Right renal pelvis (tissue), 4 donors: ENCODE measurements at places on chromosomes 13 and 19.

GRCh38 chr13:30792285-30793000 is 57.1 kb downstream of the ALOX5AP start:
- DNase-seq: no peak

DNA sequence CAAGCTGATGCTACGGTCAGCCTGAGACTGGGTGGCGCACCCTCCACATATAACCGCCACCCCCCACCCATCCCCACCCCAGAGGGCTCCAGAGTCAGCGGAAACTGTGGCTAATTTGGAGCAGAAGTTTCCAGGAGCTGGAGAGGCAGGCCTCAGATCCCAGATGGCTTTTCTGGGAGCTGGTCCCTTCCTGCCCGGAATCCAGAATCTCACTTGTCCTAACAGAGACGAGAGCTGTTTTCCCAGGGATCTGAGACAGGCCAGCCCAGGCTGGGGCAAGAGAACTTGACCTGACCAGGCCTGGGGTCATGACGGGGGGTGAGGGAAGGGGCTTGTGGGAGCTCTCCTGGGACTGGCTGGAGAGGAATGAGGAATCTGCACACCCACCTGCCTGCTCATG is 6.5 kb downstream of the EPHX3 start:
- no peak for DNase-seq

DNA sequence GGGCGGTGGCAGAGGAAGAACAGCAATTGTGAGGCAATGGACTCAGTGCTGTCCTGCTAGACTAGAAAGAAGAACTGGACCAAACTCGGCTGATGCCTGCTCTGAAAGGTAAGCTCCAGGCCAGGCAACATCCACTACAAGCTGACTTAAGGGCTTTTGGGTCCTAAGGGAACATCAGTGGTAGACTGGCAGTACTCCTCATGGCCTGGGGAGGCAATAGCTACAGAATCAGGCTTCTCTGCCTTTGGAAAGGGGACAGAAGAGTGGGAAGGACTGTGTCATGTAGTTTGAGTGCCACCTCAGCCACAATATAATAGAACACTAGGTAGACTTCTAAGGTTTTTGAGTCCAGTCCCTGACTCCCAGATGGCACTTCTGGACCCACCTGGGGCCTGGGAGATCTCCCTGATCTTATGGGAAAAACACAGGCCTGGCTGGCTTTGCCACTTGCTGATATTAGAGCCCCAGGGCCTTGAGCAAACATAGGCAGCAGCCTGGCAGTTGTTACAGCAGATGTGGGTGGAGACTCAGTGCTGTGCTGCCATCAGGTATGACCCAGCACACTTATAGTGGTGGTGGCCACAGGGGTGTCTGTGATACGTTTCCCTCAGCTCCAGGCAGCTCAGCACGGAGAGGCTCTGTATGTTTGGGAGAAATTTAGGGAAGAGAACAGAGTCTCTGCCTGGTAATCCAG is 9.2 kb upstream of the CLC start:
- no peak for DNase-seq

DNA sequence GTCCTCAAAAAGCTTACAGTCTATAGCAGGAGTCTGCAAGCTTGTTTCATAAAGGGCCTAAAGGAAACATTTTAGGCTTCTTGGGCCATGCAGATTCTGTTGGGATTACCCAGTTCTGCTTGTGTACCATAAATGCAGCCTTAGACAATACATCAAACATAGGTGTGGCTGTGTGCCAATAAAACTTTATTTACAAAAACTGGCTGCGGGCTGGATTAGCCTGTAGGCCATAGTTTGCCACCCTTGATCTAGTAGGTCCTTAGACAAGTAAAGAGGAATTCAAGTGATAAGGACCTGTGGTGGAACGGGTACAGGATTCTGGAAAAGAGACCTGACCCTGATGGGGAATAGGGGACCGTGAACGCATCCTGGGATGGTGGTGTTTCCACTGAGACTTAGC is 51.9 kb downstream of the ESD start:
- DNase-seq: no peak

DNA sequence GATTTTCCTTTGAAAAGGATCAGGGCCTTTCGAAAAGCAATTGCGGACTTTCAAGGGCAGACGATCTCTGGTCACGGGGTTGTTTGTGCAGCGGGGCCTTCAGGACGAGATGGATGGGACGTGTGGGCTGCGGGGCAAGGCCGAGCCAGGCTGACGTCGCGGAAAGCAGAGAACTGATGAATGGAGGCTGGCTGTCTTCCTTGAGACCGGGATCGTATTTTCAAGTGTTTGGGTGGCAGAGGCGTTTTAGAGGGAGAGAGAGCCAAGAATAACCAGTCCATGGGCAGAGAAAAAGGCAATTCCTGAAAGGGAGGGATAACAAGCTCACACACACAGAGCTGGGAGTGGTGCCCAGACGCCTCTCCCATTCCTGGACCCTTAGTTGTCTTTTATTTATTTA is 138.9 kb upstream of the USP29 start:
- no peak for DNase-seq

DNA sequence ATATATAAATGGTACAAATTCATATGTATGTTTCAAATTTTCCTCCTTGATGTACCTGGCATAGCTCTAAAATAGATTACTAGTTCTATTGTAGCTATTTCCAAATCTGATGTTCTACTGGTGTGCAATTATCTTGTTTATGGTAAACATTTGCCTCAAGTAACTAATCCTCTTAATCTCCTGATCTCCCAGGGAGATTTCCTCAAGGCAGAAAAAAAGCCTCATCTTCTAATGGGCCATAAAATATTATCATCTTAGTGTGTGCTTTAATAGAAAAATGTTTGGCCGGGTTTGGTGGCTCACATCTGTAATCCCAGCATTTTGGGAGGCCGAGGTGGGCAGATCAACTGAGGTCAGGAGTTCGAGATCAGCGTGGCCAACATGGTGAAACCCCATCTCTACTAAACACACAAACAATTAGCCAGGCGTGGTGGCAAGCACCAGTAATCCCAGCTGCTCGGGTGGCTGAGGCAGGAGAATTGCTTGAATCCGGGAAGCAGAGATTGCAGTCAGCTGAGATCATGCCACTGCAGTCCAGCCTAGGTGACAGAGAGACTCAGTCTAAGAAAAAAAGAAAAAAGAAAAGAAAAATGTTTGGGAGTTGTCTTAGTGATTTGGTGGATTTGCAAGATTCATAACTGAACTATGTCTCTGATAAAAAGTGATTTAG is 498.9 kb upstream of the SLITRK5 start:
- DNase-seq: no peak
